ENCODE measurements at places on chromosomes 7 and 10.

- no peak for DNase-seq
Observed at GRCh38 chr7:135877805-135878204, 99.4 kb downstream of the MTPN start.

- DNase-seq = no peak
Observed at GRCh38 chr10:1199897-1200721, 143.9 kb downstream of the WDR37 start.

GRCh38 chr7:14626076-14626475, 276.5 kb downstream of the DGKB start:
- DNase-seq = no peak

GRCh38 chr7:26182706-26183105, 17.8 kb downstream of the HNRNPA2B1 start:
- DNase-seq = no peak

- no peak for DNase-seq
Observed at GRCh38 chr7:28479507-28479947, 67.2 kb downstream of the CREB5 start.

- DNase-seq = no peak
Observed at GRCh38 chr7:41222746-41223145, 480.1 kb downstream of the INHBA start.

DNA sequence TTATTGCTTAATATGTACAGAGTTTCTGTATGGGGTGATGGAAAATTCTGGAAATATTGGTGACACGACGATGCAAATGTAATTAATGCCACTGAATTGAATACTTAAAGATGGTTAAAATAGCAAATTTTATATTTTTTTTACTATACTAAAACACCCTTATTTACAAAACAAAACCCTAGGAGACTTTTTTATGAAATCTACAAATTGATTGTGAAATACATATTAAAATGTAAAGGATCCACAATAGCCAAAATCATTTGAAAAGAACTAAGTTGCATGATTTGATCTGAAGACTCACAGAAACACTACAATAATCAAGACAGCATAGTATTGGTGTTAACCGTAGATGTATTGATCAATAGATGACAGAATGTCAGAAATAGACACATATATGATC, 252.0 kb downstream of the GRM8 start:
- DNase-seq = no peak
